ENCODE measurements at places on chromosomes 5 and 9.

DNA sequence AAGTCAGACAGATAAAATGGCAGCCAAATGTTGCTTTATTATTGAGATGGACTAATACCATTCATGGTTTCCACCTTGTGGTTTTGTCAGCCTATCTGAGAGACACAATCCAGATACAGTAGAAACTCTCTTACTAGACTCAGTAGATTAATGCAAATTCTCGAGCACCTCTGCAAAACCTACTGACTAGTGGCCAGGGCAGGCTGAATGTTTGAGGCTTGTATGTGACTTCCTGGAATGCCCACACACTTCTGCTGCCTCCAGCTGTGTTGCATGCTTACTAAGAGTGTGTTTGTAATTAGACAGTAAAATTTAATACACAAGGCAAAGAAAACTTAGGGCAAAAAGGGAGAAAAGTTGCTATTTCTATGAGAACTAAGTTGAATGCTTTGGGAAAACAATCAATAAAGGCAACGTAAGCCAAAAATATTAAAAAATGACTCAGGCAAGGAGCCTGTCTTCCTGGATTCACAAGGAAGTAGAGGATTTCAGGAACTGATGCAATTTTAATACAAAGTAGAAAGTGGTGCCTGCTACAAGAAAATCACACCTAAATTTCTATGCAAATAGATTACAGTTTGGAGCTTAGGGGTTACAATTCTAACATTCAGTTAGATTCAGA is 30.2 kb upstream of the CCNG1 start:
- DNase-seq, result peak; percentile 35

DNA sequence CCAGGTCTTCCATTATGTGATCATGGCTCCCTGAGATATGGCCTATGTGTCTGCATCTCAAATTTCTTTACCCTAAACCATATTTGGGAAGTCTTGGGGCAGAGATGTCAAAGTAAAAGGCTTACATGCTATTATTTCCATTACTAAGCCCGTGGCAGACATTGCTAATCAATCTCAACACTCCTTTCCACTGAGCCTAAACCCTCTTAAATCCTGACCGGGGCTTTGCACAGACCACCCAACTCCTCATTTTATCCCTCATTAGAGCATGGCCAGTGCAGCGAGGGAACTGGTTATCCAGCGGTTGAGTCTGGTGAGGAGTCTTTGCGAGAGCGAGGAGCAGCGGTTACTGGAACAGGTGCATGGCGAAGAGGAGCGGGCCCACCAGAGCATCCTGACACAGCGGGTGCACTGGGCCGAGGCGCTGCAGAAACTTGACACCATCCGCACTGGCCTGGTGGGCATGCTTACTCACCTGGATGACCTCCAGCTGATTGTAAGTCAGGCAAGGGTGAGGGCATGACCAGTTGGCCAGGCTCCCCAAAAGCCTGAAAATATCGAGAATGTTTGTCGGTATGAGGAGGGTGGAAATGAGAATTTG is 11.0 kb downstream of the BSPRY start:
- DNase-seq, result no peak

DNA sequence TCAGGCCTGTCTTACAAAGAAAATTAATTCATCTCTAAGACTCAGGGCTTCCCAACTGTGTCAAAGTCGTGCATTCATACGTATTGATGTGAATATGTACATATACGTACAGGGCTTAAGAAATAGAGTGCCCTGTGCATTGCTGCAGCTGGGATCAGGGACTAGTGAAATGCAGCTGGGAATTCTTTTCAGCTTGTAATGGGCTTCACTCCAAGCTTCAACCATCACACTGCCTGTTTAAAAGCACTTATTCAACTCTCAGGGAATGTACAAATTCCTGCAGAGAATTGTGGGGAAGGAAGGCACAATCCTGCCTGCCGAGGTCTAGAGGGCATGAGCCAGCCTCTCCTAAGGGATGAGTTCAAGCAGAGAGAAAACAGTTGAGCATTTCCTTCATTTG is 59.6 kb upstream of the MAN2A1 start:
- DNase-seq, result peak; percentile 15

GRCh38 chr9:130215341-130216119 is 43.3 kb downstream of the NCS1 start:
- DNase-seq, result peak; percentile 78

- DNase-seq, result no peak
Observed at GRCh38 chr5:150372639-150373038, 15.1 kb downstream of the TCOF1 start.

- DNase-seq, result no peak
Observed at GRCh38 chr9:2019723-2020122, 4.6 kb downstream of the SMARCA2 start.

DNA sequence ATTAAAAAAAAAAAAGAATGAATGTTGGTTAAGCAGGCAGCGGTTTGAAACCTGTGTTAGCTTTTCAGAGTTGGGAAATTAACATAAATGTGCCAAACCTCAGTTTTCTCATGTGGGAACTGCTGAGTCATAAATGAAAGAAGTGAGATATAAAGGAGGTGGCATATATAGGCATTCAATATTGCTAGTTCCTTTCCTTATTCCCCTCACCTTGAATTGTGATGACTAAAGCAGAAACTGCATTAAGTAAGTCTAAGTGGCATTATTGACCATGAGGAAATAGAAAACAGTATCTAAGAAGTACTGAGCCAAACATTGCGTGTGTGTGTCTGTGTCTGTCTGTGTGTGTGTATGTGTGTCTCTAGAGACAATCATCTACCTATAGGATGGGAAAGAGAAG is 691.2 kb downstream of the TLR4 start:
- no peak for DNase-seq

- peak; percentile 94 for DNase-seq
Observed at GRCh38 chr5:91379914-91380490, 3.1 kb downstream of the ARRDC3 start.

- DNase-seq, result no peak
Observed at GRCh38 chr5:61991430-61991829, 314.6 kb upstream of the KIF2A start.

- peak; percentile 45 for DNase-seq
Observed at GRCh38 chr5:53253421-53253871, 143.9 kb upstream of the MOCS2 start.

GRCh38 chr9:136291306-136292025 is 12.4 kb downstream of the CCDC187 start:
- DNase-seq, result no peak

- DNase-seq, result no peak
Observed at GRCh38 chr9:1495282-1496030, 445.3 kb downstream of the DMRT2 start.

Data from fibroblast of pulmonary artery (primary cell).